ENCODE measurements at places on chromosomes 16 and 17.

DNA sequence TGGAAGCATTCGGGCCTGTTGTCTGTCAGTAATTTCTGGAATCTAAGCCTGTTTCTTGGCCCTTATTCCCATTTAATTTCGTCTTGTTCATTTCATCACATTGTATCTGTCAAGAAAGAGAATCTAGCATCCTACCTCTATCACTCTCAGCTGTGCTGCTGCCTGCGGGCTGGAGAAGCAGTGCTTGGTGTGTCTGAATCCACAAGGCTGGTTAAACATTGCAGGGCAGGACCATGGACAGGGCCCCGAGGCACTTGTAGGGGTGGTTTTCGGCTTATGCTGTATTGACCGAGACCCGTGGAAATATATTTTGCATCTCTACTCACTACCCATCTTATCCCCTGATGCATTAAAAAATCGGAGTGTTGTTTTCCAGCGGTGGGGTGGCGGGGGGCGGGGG lies 3.1 kb downstream of the RAB11FIP4 start:
- DNase-seq, result peak; percentile 20
- H3K27me3 ChIP-seq, result peaks cover 4% of the 10 kb centered on the region

- H3K36me3 ChIP-seq, result no peaks in the 10 kb centered on the region
- H3K27me3 ChIP-seq, result no peaks in the 10 kb centered on the region
- H3K4me1 ChIP-seq, result no peaks in the 10 kb centered on the region
- DNase-seq, result no peak
These were observed 31.0 kb upstream of the RCVRN start for GRCh38 chr17:9936095-9936494.

DNA sequence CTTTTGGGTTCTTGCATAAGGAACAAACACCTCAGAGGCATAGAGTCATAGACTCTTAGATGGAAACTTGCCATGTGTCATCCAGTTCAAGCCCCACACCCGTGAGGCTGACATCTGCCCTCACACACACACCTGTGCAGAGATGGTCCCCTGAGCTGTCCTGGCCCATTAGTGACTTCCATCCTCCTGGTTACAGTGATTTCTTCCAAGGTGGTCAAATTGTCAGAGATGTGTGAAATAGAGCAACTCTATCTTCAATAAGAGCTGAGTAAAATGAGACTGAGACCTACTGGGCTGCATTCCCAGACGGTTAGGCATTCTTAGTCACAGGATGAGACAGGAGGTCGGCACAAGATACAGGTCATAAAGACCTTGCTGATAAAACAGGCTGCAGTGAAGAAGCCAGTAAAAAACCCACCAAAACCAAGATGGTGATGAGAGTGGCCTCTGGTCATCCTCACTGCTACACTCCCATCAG lies 342.2 kb upstream of the TNRC6C start:
- H3K4me1 ChIP-seq, result no peaks in the 10 kb centered on the region
- H3K27ac ChIP-seq, result no peak overlapping the region
- H3K27me3 ChIP-seq, result no peaks in the 10 kb centered on the region
- H3K4me3 ChIP-seq, result no peak overlapping the region

- peaks cover 41% of the 10 kb centered on the region for H3K27me3 ChIP-seq
- peak; percentile 45 for DNase-seq
- no peak overlapping the region for H3K4me3 ChIP-seq
- peaks cover 2% of the 10 kb centered on the region for H3K4me1 ChIP-seq
- H3K27ac ChIP-seq, result no peak overlapping the region
- H3K36me3 ChIP-seq, result no peaks in the 10 kb centered on the region
These were observed 257.6 kb upstream of the SDK2 start for GRCh38 chr17:73901661-73902415.

DNA sequence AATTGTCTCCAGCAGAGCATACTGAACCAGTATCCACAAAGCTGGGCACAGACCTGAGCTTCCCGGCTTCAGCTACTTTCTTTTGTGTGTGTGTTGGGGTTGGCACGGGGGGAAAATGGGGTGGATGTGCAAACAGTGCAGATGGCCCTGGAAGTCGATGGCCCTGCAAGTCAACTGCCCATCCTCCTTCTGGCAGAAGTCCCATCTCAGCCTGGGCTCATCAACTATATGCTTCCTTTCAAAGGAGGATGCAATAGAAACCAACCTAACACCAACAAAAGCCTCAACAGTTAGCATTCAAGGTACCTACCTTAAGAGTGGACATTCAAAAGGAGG lies 55.7 kb downstream of the SOX9 start:
- no peaks in the 10 kb centered on the region for H3K36me3 ChIP-seq
- peak; percentile 11 for DNase-seq
- no peaks in the 10 kb centered on the region for H3K27me3 ChIP-seq
- H3K4me3 ChIP-seq, result no peak overlapping the region
- peaks cover 20% of the 10 kb centered on the region for H3K4me1 ChIP-seq

DNA sequence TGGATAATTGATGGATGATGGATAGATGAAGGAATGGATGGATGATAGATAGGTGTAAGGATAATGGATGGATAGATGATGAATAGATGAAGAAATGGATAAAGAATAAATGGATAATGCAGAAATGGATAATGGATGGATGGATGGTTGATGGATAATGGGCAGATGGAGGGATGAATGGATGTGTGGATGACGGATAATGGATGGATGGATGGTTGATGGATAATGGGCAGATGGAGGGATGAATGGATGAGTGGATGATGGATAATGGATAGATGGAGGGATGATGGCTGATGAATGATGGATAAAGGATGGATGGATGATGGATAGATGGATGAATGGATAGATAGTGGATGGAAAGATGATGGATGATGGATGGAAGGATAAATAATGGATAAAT lies 239.2 kb downstream of the KATNIP start:
- H3K27me3 ChIP-seq, result no peaks in the 10 kb centered on the region
- no peak overlapping the region for H3K27ac ChIP-seq
- no peak overlapping the region for H3K4me3 ChIP-seq
- no peaks in the 10 kb centered on the region for H3K36me3 ChIP-seq
- no peaks in the 10 kb centered on the region for H3K4me1 ChIP-seq

DNA sequence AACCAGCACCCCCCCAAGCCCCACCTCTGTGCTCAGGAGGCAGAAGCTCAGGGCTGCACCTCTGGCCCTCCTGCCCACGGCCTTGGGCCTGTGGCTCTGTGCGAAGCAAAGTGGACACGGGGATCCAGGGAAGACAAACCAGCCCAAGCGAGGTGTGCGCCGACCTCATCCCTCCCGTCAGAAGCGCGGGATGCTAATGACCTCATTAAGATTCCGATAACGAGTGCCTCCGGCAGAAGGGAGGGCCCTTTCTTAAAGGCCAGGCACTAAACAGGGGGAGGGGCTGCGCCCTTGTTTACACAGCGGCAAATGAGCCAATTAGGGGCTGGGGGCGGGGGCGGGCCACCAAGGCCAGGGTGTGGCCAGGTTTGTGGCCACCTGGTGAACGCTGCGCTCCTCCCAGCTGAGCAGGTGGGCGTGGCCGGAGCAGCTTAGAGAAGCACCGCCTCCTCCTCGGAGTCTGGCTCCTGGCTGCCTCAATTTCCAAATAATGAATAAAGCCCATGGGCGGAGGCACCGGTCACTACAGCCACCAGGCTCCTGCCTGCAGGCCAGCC lies 3.2 kb downstream of the CBX4 start:
- peak overlapping the region; percentile 93 for H3K27ac ChIP-seq
- H3K36me3 ChIP-seq, result peaks cover 55% of the 10 kb centered on the region
- H3K4me1 ChIP-seq, result peaks cover 14% of the 10 kb centered on the region
- H3K27me3 ChIP-seq, result no peaks in the 10 kb centered on the region

- H3K27me3 ChIP-seq, result peaks cover 9% of the 10 kb centered on the region
- H3K4me3 ChIP-seq, result peak overlapping the region; percentile 35
- H3K27ac ChIP-seq, result no peak overlapping the region
- H3K4me1 ChIP-seq, result no peaks in the 10 kb centered on the region
- H3K36me3 ChIP-seq, result no peaks in the 10 kb centered on the region
- peak; percentile 56 for DNase-seq
These were observed 72.4 kb downstream of the CES1 start for GRCh38 chr16:55760310-55761001.

Measured in small intestine (tissue), 16 donors.